HFFc6 (cell line): ENCODE measurements at places on chromosomes 7 and 10. TPM values are rescaled to one million over a fixed set of nuclear protein-coding genes. Genes with fewer than 3 reads are reported as not detected.

GRCh38 chr10:72272689-72273409, 875 bp upstream of the DDIT4 start:
- DNase-seq, result peak; percentile 91

DNA sequence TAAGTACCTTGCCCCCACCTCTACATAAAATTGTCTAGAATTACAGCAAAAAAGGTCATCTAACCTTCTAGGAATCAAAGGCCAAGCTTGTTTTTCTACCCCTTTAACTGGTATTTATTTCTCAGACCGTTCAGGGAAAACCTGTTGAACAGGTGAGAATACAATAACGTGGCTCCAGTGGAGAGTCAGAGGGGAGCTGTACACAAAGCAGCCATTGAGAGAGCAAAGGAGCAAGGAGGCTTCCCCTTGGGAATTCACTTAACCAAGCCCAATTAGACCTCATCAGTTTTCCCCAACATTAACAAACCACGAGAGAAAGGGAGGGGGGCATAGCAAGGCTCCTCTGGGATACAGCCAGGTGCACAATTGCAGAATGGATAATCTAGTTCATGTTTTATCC, 101.9 kb downstream of the ELMO1 start:
- no peak for DNase-seq

DNA sequence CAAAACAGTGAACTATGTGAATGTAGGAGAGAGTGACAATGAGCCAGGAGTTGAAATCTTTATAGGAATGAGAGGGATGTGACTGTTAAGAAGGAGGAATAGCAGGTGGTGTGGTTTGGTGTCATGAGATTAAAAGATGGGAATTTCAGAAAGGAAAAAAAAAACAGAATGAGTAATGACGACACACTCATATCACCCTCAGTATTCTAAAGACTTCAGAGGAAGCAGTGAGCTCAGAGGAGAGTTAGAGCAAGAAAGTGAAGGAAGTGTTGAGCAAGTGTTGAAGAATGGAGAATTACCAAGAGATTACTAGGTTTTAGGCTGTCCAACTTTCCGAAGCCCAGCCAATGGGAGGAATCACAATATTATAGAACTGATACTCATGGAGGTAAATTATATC, 220.5 kb upstream of the HGF start:
- DNase-seq, result peak; percentile 29

- no peak for DNase-seq
Observed at GRCh38 chr7:55939514-55940123, 12.1 kb upstream of the MRPS17 start.

DNA sequence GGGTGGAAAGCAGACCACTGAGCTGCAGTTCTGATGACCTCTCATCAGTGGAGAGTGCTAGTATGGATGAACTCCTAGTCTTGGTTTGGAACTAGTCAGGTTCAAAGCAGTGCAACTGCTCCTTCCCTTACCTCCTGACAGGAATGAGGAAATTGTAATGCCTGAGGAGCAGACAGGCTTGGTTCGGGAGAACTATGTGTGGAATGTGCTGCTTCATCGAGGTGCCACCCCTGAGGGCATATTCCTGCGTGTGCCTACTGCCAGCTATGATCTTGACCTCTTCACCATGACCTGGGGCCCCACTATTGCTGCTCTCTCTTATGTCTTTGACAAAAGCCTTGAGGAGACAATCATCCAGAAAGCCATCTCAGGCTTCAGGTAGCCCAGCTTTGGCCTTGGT, 27.4 kb upstream of the NFKB2 start:
- no peak for DNase-seq

DNA sequence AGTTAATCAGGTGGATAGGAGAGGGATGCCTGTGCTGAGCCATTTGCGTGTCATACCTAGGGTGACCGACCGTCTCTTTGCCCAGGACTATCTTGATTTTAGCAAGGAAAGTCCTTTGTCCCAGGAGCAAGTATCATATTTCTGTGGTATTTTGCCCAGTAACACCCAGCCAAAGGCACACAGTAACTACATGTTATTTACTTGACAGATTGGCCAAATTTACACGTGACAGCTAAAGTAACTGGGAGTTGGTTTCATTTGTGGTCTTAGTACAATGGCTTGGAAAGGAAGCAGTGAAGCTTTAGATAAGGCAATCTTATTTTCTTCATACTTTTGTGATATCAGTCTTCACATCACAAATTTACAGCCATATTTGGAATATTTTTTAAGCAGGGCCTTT, 142.1 kb downstream of the JCAD start:
- DNase-seq, result no peak

- DNase-seq, result no peak
Observed at GRCh38 chr10:10667466-10667865, 350.2 kb upstream of the CELF2 start.

- DNase-seq, result no peak
Observed at GRCh38 chr7:81441750-81442149, 328.1 kb downstream of the HGF start.

DNA sequence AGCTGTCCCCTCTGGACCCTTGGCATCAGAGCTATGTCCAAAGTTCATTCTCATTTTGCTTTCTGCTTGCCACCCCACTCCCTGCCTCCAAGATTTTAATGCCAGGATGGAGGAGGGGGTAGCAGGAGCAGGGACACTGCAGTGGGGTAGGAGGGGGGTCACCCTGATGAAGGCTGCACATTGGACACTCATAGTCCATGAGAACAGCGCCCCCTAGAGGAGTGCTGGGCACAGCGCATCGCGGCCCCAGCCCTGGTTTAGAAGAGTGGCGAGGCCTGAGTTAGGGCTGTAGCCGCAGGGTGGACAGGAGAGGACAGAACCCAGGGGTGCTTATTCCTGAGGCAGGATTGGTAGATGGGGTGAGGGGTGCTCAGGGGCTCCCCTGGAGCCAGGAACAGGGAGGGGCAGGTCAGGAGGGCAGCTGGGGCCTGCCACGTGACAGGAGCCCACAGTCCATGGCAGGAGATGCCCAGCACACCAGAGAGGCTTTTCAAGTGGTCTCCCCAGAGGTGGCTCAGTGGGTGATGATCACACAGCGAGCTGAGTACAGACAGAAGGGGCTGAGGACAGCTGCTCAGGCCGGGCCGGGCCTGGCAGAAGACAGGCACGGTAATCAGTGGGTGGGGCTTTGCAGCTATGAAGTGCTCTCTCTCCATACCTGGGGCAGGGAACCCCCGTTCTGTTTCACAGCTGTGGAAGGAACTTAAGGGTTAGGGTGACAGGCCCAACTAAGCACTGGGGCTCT, 71.4 kb downstream of the NEURL1 start:
- no peak for DNase-seq

- peak; percentile 70 for DNase-seq
Observed at GRCh38 chr7:5665094-5666025, 116.1 kb downstream of the RNF216 start.

DNA sequence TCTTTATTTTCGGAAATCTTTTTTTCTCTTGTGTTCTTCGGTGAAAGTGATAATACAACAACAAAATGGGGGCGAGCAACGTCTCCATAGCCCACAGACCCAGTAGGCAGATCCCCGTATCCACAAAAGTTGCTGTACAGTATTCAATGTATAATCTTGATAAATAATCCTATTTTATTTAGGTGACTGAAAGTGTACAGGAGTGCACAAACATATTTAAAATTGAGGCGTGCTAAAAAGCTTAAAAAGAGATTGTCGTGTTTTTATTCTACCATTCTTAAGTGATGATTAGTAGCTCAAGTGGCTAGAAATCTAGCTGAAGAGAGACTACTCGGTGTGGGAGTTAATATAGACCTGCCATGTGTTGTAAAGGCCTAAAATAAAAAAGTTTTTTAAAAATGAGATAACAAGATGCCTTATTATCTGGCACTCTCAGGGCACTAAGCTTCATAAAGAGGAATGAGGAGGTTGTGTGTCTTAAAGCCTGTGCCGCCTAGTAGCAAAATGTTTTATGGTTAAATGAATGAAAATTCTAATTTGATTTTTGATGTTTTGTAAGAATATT, 1.6 kb downstream of the CAPZA2 start:
- no peak for DNase-seq

DNA sequence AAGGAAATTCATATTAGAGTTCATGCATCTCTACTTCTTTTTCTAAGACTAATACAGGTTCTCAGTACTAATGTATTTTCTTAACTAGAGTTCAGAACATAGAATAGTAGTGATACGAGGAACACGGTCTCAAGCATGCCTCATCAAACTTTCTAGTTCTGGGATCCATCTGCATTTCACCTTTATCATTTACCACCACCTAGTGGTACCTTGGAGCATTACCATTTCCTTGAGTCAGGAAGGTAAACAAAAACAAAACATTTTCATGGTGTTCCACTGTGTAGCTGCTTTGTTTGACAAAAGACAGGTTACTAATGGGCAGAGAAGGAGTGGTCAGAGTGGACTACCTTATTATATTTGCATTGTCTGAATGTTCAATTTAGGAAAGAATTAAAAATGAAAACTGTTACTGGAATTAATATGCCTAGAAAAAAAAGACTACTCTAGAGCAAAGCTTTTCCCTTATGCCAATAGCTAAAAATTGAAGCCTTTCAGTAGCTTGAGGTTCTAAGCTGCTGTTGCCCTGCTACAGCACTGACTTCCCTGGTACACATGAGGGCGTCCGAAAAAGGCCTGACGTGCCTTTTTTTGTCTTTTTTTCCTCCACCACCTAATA, 44.5 kb downstream of the STARD3NL start:
- peak; percentile 50 for DNase-seq

DNA sequence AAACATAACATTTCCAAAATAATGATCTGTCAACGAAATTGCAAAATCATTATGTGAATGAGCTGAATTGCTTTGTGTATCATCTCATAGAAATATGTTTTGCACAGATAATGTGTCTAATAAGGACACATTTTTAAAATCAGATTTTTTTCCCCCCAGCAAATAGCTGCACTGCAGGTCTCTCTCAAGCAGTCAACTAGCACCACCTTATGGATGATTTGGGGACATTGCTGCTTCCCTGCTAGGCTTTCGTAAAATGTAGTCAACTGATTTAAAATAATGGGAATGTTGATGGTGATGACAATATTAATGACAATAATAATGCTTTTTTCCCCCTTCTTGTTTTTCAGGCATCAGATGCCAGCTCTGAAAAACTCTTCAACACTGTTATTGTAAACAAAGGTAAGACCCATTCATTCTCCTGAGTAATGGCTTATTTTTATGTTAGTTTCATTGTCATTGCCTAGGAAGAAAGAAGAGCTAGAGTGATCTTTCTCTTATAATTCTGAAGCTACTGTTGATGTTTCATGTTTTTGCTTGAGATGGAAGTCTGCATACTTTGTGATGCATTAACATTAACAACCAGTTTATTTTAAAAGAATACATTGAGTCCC, 433.6 kb upstream of the GALNT17 start:
- DNase-seq, result peak; percentile 25

GRCh38 chr10:85493703-85494102, 872.9 kb downstream of the GRID1 start:
- no peak for DNase-seq

DNA sequence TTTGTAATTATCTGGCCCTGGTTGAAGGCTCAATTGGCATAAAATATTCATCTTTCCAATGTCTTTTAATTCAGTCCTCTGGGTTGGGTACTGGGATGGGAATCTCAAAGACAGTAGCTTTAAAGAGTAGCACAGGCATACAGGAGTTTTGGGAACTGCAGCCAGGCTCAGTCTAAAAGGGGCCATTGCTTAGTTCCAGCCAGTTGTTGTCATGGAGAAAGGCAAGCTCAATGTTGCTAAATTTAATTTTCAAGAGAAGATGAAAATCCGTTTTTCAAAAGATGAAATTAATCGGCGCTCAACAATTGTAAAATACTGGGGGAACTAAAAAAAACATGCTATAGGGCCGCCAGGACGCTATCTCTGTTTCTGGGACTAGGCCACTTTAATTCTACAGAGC, 375.1 kb downstream of the PHTF2 start:
- no peak for DNase-seq

- DNase-seq, result no peak
Observed at GRCh38 chr10:69829775-69830174, 28.1 kb downstream of the COL13A1 start.

GRCh38 chr10:96133135-96133534, 3.0 kb downstream of the ZNF518A start:
- DNase-seq, result peak; percentile 5

DNA sequence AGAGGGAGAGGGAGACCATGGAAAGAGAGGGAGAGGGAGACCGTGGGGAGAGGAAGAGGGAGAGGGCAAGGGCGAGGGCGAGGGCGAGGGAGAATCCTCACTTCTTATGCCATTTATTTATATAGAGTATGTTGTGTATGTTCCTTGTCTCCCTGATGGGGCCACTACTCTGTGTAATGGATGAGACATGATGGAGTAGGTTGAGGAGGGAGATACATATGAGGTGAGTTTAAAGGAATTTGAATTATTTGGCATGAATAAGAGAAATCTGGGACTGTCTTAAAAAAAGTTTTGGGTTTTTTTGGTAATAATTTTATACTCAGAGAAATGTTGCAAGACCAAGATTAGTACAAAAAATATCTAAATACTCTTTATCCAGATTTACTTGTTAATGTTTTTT, 20.1 kb downstream of the CCSER2 start:
- peak; percentile 37 for DNase-seq

GRCh38 chr10:1374511-1375345, 318.5 kb downstream of the WDR37 start:
- DNase-seq, result no peak

DNA sequence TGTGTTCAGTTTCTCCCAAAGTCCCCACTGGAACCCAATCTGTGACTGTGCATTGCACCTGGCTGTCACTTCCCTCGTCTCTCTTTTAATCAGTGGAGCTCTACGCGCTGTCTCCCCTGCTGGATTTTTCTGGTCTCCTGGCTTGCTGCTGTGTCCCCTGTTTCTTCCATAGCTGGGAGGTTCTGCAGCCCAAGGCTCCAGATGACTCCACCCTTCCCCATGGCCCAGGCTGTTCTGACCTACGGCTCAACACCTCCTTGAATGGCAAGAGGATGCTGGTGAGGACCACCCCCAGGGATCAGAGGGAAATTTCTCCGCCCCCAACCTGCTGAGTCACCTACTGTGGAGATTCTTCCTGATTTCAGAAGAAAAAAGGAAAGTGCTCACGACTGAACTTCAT, 961.4 kb upstream of the ZNF722 start:
- no peak for DNase-seq

VSTM4 gene
- total RNA-seq, result 0.10 to 0.14 TPM (median 0.12 TPM) in 3 replicates

SPRN gene
- 0.32 to 2.9 TPM (median 2.7 TPM) in 3 replicates for total RNA-seq

LRMDA gene
- total RNA-seq, result not detected in 3 replicates

PIK3CG gene
- total RNA-seq, result not detected in 3 replicates

SGPL1 gene
- 22.0 to 28.0 TPM (median 25.8 TPM) in 3 replicates for total RNA-seq

INA gene
- 0.10 to 1.3 TPM (median 1.3 TPM) in 3 replicates for total RNA-seq

PRPS1L1 gene
- not detected in 3 replicates for total RNA-seq

RBP3 gene
- total RNA-seq, result not detected in 2 replicates

TSPAN12 gene
- total RNA-seq, result 0.13 to 1.0 TPM (median 0.50 TPM) in 3 replicates

NPFFR1 gene
- total RNA-seq, result not detected in 3 replicates

BBS9 gene
- 11.2 to 13.8 TPM (median 13.4 TPM) in 3 replicates for total RNA-seq

NCF1 gene
- not detected in 3 replicates for total RNA-seq

RASA4B gene
- total RNA-seq, result 19.2 to 27.8 TPM (median 24.6 TPM) in 3 replicates

TRUB1 gene
- 23.0 to 23.1 TPM (median 23.0 TPM) in 3 replicates for total RNA-seq
